ENCODE measurements at places on chromosomes 2 and 18.

DNA sequence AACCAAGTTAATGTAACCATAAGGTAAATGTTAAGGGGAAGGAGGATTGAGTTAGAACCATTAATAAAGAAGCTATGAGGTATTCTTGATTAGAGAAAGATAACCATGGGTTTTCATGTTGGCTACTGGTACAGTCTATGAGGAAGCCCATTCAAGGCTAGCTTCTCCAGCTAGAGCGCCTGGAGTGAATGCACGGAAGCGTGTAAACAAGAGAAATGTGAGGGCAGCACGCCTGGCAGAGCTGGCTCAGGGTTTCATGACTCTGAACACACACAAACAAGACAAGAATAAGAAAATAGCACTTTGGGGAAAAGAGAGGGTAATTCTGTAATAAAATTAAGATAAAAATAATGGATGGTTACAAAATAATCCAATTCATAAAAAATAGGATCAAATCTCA lies 255.3 kb downstream of the PDE11A start:
- DNase-seq = no peak

DNA sequence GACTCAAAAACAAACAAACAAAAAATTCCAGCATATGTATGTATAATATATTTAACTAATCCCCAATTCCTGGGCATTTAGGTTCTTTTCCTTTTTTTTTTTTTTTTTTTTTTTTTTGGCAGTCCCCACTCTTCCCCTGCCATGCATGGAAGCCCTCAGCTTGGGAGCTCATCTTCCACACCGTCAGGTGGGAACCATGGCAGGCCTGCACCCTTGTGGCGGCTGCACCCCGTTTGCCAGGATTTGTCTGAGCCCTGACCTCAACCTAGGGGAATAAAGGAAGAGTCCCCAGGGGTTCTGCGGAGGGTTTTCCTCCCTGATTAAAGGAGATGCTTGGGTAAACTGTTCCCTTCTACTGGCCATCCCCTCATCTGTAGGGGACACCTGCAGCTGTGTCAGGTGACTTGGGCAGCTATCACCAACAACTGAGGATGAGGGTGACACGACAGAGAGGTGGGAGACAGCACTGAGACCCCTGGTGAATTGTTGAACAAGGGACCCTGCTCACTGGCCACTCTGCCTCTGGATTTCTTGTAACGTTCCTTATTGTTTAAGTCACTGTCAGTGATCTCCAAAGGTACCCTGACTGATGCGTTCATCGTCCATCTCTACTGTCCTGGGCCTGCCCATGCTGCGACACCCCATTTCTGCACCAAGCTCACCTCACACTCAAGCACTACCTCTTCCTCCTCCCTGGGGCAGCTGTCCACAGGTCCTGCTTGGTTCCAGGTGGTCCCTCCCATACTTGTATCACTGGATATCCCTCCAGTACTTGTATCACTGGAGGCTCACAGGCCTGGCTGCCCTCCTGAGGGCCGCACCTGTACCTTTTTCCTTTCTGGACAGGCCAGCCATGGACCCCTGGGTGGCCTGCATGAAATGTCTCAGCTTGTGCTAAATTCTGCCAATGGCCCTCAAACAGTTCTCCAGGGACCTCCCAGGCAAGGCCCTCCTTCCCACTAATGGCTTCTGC lies 14.5 kb downstream of the TMEM185B start:
- DNase-seq = no peak

DNA sequence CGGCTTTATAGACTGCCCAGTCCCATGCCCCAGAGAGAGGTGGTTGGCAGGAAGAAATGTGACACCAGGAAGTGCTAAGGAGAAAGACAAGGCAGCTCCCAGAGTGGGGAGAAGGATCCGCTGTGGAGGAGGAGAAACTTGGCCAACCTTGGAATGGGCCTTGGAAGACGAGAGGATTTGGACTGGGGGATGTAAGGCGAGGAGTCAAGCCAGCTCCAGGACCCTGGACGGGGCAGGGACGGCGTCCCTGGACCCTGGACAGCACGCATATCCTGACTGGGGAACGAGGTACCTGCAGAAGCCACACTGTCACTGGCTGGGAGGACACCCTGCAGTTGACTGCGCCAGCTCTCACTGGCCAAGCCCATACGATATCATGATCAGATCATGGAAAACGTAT lies 153.4 kb downstream of the BCL2 start:
- no peak for DNase-seq

GRCh38 chr2:191170773-191171172 lies 20.0 kb upstream of the STAT4 start:
- DNase-seq = no peak

- no peak for DNase-seq
These were observed 31.7 kb downstream of the GPC1 start for GRCh38 chr2:240467149-240467642.

DNA sequence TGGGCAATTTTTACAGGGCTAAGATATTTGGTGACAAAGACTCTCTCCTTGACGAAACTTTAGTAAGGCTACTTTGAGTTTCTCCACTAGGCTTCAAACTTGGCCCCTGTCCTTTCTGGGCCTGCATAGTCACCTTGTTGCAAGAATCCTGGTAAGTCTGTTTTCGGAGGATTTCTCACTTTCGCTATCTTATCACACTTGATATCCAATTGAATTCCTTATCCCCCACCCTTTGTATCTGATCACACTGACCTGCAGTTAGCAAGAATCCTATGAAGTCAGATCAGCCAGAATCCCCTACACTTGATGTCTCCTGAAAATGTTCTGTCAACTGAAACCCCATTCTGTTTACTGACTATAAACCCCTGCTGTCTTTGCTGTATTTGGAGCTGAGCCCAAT lies 499.8 kb upstream of the GCFC2 start:
- no peak for DNase-seq

DNA sequence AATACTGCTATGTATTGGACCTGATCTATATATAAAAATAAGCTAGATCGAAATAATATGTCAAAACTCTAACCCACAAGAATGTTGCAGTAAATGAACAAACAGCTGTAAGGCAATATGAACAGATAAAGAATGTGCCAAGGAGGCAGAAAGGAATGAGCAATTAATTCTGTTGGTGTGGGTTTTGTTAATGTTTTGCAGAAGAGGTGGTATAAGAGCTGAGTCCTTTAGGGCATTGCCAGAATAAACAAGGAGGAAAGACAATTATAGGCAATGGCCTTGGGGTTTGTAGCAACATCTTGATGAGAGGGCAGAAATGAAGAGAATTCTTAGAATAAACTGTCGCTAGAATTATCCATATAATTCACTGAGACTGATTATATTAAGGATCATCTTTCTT lies 240.9 kb upstream of the GULP1 start:
- no peak for DNase-seq

GRCh38 chr18:8912348-8913326 lies 189.9 kb upstream of the NDUFV2 start:
- DNase-seq = no peak

GRCh38 chr2:31248139-31248538 lies 14.2 kb downstream of the EHD3 start:
- DNase-seq = no peak

DNA sequence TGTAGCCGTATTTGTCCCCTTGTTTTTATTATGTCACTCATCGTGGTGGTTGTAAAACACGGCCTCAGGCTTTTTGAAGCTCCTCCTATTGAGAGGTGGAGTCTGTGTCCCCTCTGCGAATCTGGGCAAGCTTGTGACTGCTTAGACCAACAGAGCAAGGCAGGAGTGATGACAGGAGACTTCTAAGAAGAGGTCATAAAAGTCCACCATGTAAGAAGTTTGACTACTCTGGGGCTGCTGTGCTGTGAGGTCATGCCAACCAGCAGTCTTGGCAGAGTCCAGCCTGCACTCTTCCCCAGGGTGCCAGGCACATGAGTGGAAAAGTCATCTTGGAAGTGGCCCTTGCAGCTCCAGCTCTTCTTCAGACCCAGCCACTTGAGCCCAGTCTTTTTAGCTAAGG lies 83.8 kb upstream of the SPTBN1 start:
- DNase-seq = no peak

- no peak for DNase-seq
These were observed 140.2 kb downstream of the UBE2E3 start for GRCh38 chr2:181120625-181121024.

- DNase-seq = no peak
These were observed 12.1 kb upstream of the PXDN start for GRCh38 chr2:1756456-1756855.

- no peak for DNase-seq
These were observed 342 bp downstream of the CYB5A start for GRCh38 chr18:74291472-74291770.

DNA sequence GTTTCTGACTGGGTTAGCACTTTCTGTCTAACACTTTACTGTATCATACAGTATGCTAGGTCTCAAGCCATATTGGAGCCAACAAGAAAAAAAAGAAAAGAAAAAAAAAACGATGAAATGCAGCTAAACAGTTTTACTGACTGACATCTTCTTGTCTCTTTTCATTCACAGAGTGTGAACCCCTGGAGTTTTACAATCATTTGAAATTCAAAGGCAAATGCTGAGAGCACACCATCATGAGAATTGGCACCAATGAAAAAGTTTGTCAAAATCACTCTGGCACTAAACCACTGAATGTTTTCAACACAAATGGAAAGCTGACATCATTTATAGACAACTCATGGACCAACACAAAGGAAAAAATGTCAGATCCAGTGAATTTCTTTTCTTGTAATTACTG lies 513.3 kb downstream of the LRRTM4 start:
- no peak for DNase-seq

GRCh38 chr2:228082571-228082970 lies 98.9 kb downstream of the SPHKAP start:
- no peak for DNase-seq

GRCh38 chr18:28372186-28372585 lies 195.3 kb upstream of the CDH2 start:
- DNase-seq = no peak

DNA sequence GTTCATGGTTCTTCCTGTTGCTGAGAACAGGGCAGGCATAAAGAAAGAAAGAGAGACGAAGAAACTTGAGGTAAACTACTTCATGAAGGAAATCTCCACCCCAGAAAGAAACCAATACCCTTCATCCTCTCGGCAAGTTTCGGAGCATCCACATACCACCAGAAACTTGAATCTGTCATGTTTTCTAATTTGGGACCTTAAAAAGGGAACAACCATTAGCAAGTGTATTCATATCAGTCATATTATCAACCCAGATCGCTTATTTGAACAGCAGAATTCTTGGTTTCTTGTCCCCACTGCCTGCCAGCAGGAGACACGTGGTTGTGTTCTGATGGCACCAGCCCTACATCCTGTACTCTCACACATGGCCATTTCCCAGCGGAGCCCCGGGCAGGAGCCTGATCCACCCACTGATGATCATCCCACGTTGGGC lies 53.2 kb upstream of the FZD7 start:
- no peak for DNase-seq

DNA sequence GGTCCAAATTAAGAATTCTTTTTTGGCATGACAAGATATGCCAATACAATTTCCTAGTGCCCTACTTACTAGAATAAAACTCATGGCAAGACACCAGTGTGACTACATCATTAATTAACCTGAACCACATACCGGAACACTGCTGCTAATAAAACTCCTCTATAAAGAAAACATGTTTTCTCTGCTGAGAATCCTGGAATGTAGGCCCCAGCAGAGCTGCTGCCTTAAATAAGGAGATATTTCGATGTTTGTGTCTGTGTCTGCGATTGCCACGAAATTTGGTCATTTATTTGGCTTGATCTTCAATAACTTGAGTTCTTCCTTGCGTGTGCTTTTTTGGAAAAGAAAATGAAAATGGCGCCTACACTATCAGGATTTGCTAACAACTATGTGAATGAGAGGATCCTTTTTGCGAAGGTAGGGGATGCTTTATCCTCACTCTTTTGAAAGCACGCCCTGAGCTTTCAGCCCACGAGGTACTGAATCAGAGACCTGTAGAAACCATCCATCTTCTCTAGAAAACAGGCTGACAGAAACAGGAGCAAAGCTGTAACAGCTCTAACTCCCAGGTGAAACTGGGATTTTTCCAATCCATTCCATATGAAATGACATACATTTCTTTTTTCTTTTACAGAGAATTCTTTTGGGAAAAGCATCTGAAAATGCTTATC lies 27.0 kb downstream of the KLF7 start:
- no peak for DNase-seq

GRCh38 chr2:216391401-216391800 lies 19.1 kb upstream of the MARCHF4 start:
- no peak for DNase-seq

- DNase-seq = no peak
These were observed 357.2 kb upstream of the RGPD4 start for GRCh38 chr2:107469437-107469995.

GRCh38 chr2:26414311-26414710 lies 12.6 kb downstream of the DRC1 start:
- no peak for DNase-seq

GRCh38 chr2:74881626-74882298 lies 47.8 kb downstream of the HK2 start:
- DNase-seq = no peak

DNA sequence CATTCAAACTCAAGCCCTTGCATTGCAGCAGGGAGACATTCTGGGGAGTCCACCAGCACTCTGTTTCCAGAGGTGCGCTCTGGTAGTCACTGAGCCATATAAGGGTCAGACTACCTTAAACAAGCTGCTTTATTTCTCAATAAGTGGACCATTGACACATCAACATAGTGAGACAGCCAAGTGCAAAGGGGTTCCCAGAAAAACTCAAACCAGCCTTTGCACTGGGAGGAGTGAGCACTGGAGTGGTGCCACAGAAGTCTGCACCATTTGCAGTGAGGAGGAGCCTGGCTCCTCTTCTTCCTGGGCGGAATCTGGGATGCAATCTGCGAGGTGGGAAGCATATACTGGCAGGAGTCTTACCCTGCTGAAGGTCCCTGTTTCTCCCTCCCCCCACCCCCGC lies 86.4 kb downstream of the OSR1 start:
- DNase-seq = no peak

GRCh38 chr18:58216071-58216481 lies 172.1 kb downstream of the NEDD4L start:
- no peak for DNase-seq

GRCh38 chr2:234252772-234253171 lies 202.3 kb downstream of the SPP2 start:
- no peak for DNase-seq

DNA sequence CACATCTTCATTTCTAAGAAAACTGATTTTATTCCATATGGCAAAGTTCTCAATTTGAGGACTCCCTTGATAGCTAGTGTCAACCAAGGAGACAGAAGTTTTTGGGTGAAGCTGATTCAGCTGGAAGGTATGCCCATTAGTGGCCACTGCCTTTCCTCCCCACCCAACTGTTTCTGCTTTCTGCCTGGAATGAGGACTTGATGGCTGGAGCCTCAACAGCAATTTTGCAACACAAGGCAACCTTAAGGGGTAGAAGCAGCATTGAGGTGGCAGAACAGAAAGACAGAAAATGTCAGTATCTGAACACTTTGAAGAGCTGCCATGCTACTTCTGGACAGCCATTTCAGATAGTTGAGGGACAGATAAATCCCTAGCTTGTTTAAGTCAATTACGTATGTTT lies 47.0 kb downstream of the INHBB start:
- no peak for DNase-seq

GRCh38 chr2:62998949-62999348 lies 51.7 kb upstream of the OTX1 start:
- DNase-seq = no peak
